Choroid plexus epithelial cell (primary cell): ENCODE measurements at places on chromosomes 7 and 10.
A peak's percentile ranks its signal among the peaks of the same experiment; 100 is the strongest.

GRCh38 chr7:47066976-47067614 lies 514.8 kb downstream of the TNS3 start:
- no peak for DNase-seq

DNA sequence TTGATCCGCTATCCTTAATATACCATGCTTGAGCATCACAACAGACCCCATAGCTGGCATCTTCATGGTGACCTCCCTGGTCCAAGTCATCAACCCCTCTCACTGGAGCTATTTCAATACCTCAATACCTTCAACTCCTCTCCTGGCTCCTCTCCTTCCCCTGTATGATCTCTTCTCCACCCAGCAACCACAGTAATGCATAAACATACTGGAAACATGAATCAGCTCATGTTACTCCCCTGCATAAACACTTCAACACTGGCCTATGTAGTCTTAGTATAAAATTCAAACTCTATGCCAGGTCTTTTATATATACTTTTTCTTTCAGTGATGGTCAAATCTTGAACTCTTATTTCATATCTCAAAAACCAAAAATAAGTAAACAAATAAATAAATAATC lies 31.8 kb upstream of the TMEM273 start:
- peak; percentile 38 for DNase-seq

DNA sequence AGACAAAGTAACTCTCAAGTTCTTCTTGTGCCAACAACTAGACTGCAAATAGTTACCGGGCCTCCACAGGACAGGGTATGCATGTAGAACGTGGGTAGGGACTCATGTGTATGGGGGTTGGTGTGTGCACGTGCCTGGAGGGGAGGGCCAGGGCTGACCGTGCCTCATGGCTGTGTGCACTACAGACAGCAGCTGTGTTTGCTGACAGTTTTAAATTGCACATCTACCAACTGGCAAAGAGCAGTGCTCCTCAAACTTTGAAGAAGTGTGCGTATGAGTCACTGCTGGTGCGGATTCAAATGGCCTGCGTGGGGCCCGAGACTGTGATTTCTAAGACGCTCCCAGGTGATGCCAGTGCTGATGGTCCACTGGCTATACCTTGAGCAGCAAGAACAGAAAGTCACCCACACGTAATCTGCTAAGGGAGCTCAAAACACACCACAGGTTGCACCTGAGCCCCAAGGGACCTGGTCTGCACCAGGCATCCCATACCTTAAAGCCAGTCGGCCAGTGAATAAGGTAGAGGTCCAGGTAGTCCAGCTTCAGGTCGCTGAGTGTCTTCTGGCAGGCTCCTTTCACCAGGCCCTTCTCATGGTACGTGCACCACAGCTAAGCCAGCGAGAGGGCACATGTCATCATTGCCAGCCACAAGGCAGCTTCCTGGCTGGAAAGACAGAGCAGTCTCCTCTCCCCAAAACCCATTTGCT lies 8.5 kb downstream of the AKR1B1 start:
- no peak for DNase-seq

DNA sequence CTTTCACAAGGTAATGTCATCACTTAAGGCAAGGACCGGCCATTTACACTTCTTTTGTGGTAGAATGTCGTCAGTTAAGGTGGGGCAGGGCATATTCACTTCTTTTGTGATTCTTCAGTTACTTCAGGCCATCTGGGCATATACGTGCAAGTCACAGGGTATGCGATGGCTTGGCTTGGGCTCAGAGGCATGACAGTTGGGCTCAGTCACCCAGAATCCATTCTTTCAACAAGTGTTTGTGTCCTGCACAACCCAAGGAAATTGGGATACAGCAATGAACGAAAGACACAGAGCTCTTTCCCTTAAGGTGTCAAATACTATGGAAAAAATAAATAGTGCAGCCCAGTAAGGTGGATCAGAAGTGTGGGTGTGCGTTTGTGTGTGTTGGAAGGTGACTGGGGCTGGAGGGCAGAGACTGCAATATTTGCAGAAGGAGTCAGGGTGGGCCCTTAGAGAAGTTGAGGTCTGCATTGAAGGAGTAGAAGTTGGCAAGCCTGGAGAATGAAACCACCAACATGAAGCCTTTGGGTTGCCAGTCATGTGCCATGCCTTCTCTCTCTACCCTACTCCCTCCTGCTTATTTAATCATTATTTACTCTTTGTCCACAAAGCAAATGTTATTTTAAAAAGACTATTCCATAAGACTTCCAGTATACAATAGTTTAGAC lies 222.8 kb upstream of the PRKCQ start:
- DNase-seq = no peak

DNA sequence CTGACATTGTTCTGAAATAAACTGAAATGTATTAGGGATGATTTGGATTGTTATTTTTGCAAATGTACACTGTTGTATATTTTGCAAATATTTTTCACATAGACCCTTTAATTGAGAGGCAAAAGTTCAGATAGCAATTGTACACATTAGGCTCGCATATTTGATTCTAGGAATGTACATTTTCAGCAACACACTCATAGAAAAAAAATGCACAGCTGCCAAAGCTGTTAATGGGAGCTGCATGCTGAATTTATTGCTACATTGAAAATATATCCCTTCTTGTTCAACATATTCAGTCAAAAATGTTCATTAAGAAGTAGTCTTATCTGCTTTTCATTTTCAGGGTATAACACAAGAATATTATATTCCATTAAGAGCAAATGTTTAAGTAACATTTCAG lies 512.9 kb downstream of the ATRNL1 start:
- peak; percentile 34 for DNase-seq

- DNase-seq = no peak
Observed at GRCh38 chr7:9175871-9176270, 742.5 kb downstream of the NXPH1 start.

DNA sequence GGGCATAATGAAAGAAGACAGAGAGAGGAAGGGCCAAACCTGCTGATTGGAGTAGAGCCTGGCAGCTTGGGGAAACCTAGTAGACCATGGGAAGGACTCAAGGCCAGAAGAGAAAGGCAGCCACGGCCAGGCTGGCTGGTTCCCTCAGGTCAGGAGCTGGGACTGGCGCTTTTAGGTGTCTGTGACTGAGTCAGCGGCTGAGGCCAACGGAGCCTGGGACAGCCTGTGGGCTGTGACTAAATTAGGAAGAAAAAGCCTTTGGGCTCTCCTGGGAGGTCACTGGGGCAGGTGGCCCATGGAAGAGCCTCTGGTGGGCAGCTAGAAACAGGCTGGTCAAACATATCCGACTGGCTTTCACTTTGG lies 108.9 kb upstream of the PDCD4 start:
- no peak for DNase-seq

GRCh38 chr7:51111241-51111940 lies 205.2 kb downstream of the COBL start:
- no peak for DNase-seq

DNA sequence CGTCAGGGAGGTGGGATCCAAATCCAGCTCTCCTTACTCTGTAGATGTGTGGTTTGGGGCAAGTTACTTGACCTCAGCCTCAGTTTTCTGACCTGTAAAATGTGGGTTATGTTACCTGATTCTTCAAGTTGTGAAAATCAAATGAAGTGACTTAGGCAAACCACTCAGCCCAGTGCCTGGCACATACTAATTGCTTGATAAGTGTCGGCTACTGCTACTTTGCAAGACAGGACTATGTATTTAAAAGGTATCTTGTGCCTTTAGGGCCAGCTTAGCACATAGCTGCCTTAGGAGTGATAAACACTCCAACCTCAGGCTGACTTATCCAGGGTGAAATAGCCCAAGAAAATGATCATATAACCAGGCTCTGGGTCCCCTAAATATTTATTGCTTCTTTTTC lies 42.9 kb downstream of the GOLGA7B start:
- DNase-seq = no peak

GRCh38 chr7:7959979-7960670 lies 8.5 kb upstream of the GLCCI1 start:
- no peak for DNase-seq

GRCh38 chr7:8284606-8285005 lies 22.6 kb upstream of the ICA1 start:
- peak; percentile 7 for DNase-seq

DNA sequence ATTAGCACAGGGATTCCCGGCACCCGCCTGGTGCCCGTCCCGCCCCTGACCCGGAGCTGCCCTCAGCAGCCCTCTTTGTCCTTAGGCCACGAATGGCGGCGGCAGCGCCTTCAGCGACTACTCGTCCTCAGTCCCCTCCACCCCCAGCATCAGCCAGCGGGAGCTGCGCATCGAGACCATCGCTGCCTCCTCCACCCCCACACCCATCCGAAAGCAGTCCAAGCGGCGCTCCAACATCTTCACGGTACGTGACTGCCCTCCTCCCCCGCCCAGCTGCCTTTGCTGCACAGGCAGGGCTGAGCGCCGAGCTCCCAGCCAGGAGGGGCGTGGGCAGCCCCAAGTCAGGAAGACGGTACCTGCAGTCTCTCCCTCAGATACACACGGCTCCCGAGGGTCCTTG lies 33.6 kb downstream of the AGAP3 start:
- DNase-seq = no peak

DNA sequence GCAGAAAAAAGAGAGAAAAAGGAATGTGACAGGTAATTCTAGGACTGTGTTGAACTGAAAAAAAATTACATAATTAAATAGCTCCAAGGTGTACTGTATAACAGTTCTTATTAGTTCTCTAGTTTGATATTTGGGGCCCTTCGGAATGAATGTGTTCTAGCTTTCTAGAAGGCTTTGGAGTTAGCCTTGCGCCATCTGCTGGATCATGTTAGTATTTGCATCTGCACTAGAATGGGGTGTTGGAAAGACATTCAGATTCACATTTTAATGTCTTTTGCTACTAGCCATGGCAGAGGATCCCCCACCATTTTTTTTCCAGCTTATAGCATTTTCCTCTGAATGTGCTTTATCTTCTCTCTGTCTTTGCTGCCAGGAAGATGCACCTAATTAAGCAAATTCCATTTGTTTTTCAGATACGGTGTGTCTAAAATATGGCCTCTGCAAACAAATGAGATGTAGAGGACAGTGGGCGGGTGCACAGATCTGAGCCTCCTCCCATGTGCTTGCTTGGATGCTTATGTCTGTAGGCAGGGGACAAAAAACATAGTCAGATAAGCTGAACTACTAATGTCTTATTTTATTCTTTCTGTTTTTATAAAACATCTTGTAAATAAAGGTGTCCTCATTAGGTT lies 238.5 kb downstream of the PHF14 start:
- DNase-seq = peak; percentile 88

DNA sequence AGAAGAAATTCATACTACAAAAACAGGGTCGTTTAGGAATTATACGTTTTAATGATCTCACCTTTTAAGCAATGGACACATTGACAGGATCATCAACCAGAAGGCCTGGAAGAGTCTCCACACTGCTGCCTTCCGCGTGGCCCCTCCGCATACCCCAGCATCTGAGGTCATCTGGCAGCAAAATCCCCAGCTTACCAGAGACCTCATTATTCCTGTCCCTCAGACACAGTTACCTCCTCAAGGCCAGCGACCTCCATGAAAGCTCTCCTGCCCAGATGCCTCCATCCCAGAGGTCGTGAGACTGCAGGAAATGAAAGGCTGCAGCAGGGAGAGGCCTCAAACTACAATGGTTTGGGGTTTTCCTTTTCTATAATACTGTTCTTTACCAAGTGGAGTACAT lies 14.8 kb upstream of the GSAP start:
- no peak for DNase-seq

- no peak for DNase-seq
Observed at GRCh38 chr10:13366891-13367290, 18.8 kb upstream of the SEPHS1 start.

DNA sequence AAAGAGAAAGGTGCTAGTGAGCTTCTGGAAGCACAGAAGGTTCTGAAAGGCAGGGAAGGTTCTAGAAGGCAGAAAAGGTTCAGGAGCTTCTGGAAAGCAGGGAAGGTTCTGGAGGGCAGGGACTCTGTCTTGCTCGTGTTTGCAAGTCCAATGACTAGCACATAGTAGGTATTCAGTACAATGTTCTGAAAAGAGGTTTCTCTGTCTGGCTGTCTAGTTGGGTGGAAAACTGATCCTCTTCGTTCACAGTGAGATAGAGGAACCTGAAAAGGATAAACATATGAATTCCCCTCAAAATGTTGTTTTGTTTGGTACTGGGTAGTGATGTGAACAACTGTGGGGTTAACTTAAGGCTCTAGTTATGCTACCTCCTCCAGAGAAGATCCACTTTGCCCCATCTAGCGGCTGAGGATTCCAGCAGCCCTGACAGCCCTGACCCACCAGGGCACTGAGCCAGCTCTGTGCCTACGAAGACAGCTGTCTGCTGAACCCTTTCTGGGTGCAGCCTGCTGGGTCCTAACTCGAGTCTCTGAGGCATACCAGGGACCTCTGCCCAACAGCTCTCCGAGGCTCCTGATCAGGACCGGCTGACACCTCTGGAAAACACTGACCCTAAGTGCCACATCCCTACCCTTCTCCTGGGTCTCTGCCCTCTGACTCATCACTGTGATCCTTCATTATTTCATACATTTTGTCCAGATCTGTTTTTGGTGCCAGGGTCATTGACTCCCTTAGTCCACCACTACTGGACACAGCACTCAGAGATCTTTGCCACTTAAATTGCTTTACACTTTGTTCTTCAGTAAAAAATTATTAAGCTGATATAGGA lies 15.4 kb downstream of the PTPRN2 start:
- DNase-seq = peak; percentile 45

- peak; percentile 95 for DNase-seq
Observed at GRCh38 chr7:20229646-20230500, 12.7 kb upstream of the MACC1 start.

- peak; percentile 94 for DNase-seq
Observed at GRCh38 chr7:130921391-130922180, 187.6 kb upstream of the KLF14 start.

- no peak for DNase-seq
Observed at GRCh38 chr10:69146759-69147158, 22.8 kb downstream of the VPS26A start.

DNA sequence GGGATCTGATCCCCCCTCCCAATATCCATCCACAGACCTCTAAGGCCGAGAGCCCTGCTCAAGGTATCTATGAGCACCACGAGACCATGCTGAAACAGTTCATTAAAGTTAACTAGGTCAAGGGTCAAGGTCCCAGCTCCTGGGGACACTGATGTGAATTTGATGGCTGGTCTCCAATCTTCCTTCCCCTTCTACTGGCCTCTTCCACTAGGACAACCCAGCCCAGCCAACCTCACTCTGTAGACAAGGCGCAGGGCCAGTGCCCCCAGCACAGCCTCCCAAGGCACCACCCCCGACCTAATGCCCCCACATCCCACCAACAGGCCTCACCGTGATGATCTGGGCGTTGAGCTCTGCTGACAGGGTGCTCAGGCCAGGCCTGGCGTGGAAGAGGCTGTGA lies 15.6 kb downstream of the RRP12 start:
- DNase-seq = no peak
